ENCODE measurements at places on chromosomes 2 and 18.
A peak's percentile ranks its signal among the peaks of the same experiment; 100 is the strongest.

- DNase-seq, result no peak
Measured at GRCh38 chr2:239612133-239612532, 211.3 kb upstream of the HDAC4 start.

DNA sequence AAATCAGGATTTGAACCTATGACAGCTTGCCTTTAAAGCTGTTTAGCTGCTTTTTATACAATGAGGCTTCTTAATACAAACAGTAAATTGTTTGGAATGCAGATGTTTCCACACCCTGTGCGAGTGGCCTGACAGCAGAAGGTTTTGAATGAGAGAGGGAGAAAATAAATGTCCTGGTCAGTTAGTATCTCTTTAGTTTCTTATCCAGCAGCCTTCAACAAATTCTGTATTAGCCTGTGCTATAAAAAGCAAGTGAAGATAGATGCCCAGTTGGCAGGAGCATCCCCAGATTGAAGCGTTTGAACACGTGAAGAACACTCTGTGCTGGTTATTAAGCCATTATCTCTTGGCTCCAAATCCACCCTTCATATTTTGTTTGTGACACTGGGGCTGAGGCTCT lies 70.6 kb downstream of the CERS6 start:
- DNase-seq, result no peak

DNA sequence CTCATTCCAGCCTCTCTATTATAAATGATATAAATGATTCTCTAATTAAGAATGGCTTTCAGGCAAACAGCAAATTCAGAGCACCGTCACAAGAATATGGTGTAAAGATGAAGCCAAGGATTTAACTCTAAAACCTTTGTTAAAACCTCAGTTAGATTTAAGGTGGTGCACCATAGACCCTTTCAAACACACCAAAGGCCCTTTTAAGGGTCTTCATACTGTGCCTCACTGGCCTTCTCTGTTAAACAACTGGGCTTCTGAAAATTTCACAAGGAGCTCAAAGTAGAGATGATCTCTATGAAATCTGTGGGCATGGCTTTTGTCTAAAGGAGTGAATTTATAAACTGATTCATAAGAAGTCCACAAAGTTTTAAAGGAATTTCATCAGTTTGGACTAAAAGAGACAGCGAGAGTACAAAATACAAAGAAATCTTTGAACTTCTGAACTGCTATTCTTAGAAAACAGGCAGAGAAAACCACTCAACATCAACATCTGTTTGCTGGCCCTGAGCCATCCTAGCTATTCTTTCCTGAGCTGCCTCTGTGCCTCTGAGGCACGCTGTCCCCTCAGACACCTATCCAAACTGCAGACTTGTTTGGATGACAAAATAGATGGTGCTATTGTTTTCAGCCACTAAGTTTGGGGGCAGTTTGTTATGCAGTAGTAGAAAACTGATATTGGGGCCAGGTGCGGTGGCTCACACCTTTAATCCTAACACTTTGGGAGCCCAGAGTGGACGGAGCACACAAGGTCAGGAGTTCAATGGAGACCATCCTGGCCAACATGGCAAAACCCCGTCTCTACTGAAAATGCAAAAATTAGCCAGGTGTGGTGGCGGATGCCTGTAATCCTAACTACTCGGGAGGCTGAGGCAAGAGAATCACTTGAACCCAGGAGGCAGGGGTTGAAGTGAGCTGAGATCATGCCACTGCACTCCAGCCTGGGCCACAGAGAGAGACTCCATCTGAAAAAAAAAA lies 72.9 kb upstream of the MYCN start:
- no peak for DNase-seq

GRCh38 chr2:174376967-174377366 lies 18.6 kb upstream of the SCRN3 start:
- no peak for DNase-seq

DNA sequence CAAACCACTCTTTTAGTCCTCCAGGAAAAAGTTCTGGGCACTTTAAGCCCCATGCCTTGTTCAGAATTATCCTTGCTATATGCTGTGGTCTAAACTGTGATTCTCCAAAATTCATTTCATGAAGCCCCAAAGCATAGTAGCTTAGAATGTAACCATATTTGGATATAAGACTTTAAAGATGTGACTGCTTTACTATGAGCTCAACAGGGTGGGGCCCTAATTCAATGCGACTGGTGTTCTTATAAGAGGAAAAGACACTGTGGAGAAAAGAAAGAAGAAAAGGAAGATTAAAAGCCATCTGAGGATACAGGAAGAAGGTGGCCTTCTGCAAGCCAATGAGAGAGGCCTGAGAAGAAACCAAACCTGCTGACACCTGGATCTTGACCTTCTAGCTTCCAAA lies 174.8 kb downstream of the GALNT13 start:
- no peak for DNase-seq

- DNase-seq, result no peak
Measured at GRCh38 chr2:100238471-100238870, 83.8 kb downstream of the LONRF2 start.

DNA sequence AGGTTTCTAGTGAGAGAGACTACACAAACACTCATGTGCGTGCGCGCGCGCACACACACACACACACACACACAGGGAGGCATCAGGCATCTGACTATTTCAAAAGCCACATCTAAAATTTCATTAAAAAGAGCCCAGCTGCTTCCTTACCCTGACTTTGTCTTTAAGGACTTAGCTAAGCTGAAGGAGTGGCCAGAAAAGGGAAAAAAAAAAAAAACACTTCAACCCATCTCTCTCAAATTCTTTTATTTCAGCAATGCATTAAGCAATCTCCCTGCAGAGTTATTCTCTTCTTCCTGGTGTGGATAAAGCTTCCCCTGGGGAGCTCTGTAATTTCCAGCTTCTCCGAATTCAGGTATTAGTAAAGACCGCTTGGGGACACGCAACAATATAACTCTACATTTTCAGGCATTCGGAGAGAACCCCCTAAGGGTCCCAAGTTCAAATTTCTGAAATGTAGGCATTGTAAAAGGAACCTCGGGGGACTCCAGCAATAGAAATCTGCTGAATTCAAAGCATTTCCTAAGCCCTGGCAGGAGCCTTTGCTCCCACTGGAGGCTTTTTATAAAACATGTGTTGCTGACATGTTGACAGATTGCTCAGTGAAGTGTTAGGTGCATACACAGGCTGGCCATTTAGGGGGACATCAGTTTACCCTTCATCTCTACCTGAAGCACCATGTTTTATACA lies 67.0 kb downstream of the ZNF521 start:
- peak; percentile 70 for DNase-seq

- DNase-seq, result no peak
Measured at GRCh38 chr18:70503060-70503459, 214.2 kb downstream of the SOCS6 start.

- no peak for DNase-seq
Measured at GRCh38 chr2:182117196-182117595, 131.5 kb downstream of the PPP1R1C start.

DNA sequence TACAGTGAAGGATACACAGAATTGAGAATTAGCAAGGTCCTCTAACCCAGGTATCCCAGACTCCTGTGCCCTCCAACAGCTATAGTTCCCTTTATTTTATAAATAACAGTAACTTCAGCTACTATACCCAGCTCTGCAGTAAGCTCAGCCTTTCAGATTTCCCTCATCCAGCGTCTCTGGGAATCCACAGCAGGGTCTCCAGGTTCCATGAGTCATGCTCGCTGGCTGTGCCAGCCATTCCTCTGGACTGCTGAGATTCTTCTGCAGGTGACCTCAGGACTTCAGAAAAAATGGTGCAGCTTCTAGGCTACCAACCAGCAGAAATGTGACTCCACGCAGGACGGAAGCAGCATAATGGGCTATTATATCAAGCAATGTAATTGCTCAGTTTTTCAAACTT lies 419.3 kb downstream of the ZNF516 start:
- DNase-seq, result no peak

GRCh38 chr2:102001767-102002142 lies 10.0 kb downstream of the IL1R2 start:
- no peak for DNase-seq

- DNase-seq, result no peak
Measured at GRCh38 chr2:88933091-88933490, 241.6 kb downstream of the RPIA start.

- DNase-seq, result no peak
Measured at GRCh38 chr2:135512099-135512498, 18.9 kb downstream of the ZRANB3 start.

DNA sequence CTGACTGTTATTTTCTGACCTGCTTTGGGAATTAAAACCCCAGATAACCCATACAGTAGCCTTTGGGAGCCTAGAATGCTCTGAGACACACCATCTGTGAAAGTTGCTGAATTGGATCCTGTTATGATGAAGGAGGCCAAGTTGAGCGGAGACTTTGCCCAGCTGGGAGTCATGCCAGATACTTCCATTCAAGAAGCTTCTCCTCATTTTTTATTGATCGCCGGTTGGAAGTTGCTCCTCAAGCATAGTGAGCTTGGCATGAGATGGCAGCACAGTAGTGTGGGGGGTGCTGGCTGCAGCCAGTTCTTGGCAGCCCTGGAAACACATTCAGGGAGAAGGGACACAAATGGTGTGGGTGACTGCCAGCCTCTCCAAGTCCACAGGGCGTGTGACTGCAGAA lies 270.7 kb upstream of the NRP2 start:
- DNase-seq, result no peak

- DNase-seq, result no peak
Measured at GRCh38 chr2:20539133-20539719, 92.4 kb downstream of the RHOB start.

DNA sequence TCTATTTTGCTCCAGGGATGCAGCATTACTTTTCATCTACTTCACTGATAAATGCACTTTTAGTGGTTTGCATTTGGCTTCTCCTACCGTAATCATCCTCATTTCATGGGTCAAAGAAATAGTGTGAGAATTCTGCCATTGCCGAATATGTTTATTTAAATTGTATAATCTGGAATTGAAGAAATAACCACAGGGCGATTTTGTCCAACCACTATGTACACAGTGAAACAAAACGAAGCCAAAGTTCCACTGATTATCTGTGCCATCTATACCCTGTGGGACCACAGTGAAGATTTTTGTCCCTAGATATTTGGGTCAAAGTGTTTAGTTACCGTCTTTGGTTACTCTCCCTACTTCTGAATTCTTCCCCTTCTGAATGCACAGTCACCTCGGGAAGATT lies 888.6 kb upstream of the NRXN1 start:
- DNase-seq, result no peak

GRCh38 chr18:27595113-27595838 lies 410.2 kb upstream of the CHST9 start:
- DNase-seq, result no peak

GRCh38 chr2:229335877-229336346 lies 64.8 kb upstream of the PID1 start:
- DNase-seq, result no peak

- no peak for DNase-seq
Measured at GRCh38 chr2:161112908-161113307, 47.3 kb upstream of the TANK start.

DNA sequence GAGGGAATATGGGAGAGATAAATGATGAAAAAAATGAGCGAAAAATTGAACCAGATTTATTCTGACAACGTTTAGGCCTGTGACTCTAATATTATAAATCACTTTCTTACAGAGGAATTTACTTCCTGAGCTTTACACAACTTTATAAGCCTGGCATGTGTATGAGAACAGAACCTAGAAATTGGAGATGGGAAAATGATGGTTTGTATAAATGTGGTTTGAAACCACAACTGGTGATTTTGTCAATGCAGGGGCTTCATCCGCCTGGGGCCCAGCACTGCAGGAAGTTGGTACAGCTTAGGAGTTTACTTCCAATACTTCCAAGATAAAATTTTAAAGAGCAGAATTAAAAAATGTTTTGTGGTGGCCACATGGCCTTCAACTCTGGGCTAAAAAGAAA lies 82.3 kb downstream of the VAPA start:
- peak; percentile 64 for DNase-seq

All from fibroblast of skin of left quadriceps (primary cell).